ENCODE measurements at places on chromosomes 16 and 17.

GRCh38 chr17:163514-164098 is 17.8 kb downstream of the DOC2B start:
- no peak for DNase-seq

DNA sequence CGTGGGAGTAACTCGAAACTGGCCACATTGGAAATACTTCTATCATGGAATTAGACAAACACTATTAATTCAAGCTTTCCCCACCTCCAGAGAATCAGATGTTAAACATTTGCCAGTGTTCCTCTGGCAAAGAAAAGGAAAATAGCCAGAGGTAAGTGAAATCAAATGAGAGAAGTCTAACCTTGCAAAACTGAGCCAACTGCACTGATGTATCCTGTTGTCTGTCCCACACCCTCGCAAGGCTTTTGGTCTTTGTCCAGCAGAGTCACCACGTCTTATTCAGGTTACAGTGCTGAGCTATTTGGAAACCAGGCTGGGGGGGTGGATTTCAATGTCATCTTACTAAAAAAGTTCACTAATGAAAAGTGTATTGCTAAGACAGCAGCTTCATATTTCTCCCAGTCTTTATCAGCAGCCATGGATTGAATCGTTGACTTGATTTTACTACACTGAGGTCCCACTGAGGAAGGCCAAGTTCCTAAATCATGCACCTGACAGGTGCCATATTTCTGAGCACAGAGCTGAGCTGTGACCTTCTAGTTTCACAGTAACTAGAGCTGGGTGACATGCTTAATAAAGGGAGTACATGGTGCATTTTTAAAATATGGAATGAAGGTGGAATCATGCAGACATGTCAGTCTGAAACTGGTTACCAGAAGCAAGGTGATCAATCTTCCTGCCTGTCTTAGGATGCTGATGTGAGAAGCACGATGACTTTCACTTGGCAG is 85.2 kb upstream of the HSBP1 start:
- no peak for DNase-seq

DNA sequence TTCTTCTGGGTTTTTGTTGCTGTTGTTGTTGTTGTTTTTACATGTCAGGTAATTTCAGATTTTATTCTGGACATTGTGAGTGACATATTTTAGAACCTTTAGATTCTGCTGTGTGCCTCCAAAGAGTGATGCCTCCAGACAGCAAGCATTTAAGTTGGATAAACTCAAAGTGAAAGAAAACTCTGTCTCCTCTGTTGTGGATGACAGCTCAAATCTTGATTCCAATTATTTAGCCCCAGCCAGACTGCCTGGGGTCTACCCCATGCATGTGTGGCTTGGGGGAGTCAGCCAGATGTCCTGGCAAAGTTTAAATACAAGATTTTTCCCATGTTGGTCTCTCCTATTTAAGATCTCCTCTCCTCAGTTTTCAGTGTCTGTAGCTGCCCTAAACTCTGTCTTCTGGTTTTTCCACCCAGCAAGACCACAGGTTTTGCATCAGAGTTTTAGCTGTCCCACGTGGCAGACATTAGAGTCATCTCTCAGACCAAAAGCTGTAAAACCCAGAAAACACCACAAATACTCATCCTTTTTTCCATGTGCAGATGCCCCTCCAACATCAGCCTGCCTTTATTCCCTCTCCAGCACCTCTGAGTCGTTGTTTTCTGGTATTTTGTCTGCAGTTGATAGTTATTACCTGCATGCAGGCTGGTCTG is 19.4 kb upstream of the ZNF469 start:
- DNase-seq: no peak

- no peak for DNase-seq
Observed at GRCh38 chr17:56700919-56701420, 107.5 kb downstream of the NOG start.

GRCh38 chr17:4182043-4182442 is 39.0 kb downstream of the CYB5D2 start:
- DNase-seq: no peak

DNA sequence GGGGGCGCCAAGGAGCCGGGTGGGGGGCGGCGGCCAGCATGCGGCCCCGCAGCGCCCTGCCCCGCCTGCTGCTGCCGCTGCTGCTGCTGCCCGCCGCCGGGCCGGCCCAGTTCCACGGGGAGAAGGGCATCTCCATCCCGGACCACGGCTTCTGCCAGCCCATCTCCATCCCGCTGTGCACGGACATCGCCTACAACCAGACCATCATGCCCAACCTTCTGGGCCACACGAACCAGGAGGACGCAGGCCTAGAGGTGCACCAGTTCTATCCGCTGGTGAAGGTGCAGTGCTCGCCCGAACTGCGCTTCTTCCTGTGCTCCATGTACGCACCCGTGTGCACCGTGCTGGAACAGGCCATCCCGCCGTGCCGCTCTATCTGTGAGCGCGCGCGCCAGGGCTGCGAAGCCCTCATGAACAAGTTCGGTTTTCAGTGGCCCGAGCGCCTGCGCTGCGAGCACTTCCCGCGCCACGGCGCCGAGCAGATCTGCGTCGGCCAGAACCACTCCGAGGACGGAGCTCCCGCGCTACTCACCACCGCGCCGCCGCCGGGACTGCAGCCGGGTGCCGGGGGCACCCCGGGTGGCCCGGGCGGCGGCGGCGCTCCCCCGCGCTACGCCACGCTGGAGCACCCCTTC is 484 bp downstream of the FZD2 start:
- peak; percentile 43 for DNase-seq

DNA sequence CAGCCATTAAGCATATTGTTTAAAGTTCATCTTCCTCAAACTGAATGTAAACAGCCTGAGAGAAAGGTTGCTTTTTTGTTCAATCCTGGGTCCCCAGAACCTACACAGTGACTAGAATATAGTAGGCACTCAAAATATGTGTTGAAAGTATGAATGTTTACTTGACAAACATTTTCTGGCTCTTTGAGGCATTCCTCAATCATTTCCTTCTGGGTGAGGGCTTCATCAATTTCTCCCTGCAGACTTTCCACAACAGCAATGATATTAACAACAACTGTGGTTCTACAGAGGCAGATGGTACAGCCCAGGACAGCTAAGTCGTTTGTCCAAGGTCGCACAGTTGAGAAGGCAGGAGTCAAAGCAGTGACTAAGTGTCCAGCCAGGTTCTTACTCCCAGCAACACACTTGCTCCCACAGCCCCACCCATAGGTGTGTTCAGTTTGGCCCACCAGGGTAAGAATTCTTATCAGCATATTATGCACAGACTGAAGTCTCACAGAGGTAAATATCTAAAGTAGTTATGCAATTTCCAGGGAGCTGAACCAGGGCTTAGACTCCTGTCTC is 61.1 kb downstream of the HS3ST3B1 start:
- DNase-seq: no peak

DNA sequence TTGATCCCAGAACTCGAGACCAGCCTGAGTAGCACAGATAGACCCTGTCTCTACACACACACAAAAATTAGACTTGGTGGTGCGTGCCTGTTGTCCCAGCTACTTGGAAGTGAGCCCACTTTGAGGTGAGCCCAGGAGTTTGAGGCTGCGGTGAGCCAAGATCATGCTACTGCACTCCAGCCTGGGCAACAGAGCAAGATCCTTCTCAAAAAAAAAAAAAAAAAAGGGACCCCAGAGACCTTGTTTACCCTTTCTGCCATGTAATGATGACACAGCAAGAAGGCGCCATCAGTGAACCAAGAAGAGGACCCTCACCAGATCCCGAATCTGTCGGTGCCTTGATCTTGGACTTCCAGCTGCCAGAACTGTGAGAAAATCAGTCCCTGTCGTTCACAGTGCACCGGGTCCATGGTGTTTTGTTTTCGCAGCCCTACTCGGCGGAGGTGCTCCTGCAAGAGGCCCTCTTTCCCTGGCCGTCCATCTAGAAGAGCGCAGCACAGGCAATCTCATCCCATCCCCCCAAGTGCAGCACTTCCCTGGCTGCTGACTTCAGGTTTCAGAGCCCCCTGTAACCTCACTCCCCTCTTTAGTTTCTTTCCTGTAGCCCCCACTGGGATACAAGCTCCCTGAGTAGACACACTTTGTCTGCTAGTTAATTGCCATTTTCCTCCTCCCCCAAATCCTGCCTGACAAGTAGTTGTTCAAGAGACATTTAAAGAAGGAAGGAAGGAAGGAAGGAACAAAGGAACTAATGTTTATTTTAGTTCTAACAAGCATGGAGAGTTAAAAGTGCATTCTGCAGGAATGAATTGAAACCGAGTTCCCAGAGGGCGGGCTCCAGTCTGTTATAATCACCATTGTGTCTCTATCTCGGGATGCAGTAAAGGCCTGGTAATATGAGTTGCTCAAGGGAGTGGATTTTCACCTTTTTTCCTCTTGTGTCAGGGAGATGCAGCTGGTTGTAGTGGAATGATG is 115.3 kb downstream of the SNX29 start:
- DNase-seq: no peak

- DNase-seq: no peak
Observed at GRCh38 chr16:63426275-63426870, 1390.1 kb upstream of the CDH8 start.

- DNase-seq: no peak
Observed at GRCh38 chr17:28985950-28986713, 19.7 kb downstream of the SEZ6 start.

- DNase-seq: no peak
Observed at GRCh38 chr17:62657690-62658089, 30.2 kb downstream of the MRC2 start.

DNA sequence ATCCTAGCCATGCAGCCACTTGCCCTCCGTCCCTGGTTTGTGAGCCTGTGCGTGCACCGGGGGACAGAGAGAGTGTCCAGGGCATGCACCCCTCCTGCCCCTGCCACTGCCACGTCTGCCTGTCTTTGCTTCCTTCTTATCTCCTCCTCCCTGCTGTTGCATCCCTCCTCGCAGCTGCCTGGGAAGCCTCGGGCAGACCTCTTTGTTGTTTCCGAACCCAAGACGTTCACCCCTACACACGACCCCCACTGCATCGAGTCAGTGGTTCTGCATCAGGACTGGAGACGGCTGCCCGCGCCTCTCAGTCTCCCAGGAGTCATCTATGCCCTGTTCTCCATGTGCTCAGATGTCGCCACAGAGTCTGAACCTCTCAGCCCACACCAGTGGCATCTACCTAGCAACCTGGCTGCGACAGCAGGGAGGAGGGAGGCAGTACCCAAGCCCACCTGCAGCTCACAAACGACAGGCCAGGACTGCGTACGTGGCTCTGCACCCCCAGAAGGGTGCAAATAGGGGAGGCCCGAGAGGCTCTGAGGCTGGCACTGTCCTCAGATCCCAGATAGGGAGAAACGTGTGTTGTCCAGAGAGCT is 5.2 kb downstream of the TIMP2 start:
- DNase-seq: no peak

DNA sequence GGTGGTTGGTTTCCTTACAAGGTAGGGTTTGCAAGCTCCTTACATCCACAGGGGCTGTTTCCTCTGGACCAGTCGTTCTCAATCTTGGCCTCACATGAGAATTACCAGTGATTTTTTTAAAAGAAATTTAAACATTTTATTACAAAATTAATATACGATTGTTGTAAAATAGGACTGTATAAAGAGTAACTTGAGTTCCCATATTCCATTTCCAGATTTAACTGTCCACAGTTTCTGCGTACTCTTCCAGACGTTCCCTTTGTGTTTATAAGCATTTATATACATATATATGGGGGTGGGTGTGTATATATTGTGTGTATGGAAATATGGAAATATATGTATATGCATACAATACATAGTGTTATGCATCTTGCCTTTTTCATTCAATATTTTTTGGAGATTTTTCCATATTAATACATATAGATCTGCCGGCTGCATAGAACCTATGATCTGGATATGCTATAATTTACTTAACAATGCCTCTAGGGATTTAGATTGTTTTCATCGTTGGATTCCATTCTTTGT is 31.5 kb downstream of the HLF start:
- no peak for DNase-seq

DNA sequence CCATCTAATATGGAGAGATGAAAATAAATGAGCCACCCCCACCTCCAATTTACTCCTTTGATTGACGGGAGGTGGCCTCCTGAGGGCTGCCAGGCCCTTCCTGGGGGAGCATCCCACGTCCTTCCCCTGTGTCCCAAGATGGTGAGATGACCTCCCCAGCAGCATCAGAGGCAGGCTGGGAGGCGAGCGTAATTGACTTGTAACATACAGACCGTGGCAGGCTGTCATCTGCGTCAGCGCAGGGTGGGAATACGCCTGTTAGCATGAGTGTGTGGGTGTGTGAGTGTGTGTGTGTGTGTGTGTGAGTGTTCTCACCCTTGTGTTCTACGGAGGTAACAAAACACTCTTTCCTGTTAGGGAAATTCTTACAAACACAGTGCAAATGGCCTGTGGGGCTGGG is 156.9 kb upstream of the CIBAR2 start:
- DNase-seq: no peak

DNA sequence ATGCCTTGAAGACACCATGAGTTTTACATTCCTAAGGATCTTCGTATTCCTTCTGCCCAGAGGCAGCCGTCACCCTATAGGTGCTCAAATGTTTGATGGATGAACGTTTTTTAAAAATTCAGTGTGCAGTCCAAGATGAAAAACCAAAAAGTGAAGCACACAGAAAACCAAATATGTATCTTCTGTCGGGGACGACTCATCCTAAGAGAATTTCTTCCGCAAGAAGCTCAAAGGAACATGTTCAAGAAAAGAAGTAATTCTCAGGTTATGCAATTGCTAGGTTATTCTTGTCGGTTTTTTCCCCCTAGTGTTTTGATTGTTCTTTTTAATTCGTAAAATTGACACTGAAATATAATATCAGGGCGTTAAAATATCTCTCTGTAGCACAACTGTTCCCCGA is 1.4 kb downstream of the CENPV start:
- DNase-seq: no peak

DNA sequence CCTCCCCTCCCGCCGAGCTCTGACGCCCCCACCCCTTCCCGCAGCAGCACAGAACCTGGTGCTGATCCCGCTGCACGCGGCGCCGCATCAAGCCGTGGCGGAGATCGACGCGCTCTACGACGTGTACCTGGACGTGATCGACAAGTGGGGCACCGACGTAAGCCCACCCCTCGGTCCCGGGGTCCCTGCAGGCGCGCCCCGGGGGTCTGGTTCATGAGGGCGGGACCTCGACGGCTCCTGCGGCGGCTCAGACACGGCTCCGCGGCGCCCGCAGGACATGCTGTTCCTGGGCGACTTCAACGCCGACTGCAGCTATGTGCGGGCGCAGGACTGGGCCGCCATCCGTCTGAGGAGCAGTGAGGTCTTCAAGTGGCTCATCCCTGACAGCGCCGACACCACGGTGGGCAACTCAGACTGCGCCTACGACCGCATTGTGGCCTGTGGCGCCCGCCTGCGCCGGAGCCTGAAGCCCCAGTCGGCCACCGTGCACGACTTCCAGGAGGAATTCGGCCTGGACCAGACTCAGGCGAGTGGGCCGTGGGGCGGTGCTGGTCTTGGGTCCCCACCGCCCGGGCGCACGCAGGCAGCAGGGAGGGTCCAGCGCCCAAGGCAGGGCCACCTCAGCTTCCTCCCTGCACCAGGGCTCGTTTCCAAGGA is 1.4 kb downstream of the DNASE1L2 start:
- DNase-seq: no peak

DNA sequence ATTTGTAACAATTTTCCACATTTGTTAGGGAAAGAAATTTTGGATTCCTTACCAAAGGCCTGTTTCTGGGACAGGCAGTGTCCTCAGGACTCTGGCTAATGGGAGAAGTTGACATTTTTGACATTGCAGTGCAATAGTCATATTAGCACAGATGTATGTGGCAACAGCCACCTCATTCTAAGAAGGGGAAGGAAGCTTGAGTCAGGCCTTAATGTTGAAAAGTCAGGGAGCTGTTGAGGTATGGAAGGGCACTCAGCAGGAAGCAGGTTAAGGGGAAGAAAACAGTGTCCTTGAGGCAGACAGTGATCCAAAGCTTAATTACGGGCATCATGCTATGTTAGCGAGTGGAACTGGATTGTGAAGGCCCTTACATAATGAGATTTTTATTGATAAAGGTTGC is 20.9 kb downstream of the AKTIP start:
- DNase-seq: no peak

GRCh38 chr17:17415006-17415405 is 61.8 kb upstream of the MED9 start:
- DNase-seq: no peak
